CD4-positive, alpha-beta T cell treated with Interleukin-4 for 4 hours (primary cell): ENCODE measurements at places on chromosomes 2 and 18.

- DNase-seq, result peak; percentile 72
Observed at GRCh38 chr18:77102259-77103040, 30.1 kb downstream of the MBP start.

- DNase-seq, result no peak
Observed at GRCh38 chr2:200618054-200618419, 32.2 kb downstream of the AOX1 start.

DNA sequence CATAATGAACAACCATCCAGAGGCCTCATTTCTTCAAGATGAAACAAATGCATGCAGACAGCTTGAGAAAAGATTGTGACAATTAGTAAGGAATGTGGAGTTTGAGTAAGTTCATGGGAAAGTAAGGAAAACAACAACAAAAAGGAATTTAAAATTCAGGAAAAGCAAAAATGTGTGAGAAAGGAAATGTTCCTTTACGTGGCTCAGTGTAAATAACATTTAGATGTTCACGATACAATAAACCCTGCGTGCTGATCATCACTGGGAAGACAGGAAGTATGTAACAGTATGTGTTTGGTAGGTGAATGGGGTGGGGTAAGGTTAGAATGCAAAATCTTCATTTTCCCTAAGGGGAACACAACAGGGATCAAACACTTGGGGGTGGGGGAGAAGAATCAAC lies 72.7 kb downstream of the TRIP12 start:
- no peak for DNase-seq

DNA sequence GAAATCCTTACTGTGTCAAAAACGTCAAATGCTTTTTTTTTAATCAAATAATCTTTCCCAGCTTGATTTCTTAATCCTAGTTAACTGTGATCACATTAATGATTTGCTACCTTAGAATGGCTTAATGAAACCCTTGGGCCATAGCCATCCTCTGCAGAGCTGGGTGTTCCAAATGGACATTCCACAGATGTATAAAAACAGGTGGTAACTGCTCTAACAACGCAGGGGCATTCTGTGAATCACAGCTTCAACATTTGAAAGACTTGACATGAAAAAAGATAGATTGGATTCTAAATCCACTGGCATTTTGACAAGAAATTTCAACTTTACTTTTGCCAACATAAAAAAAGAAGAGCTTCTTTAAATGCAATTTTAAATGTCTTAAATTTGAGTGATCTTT lies 69.8 kb upstream of the RASGRP3 start:
- DNase-seq, result no peak

- DNase-seq, result no peak
Observed at GRCh38 chr2:238496756-238497609, 70.3 kb downstream of the ASB1 start.

GRCh38 chr2:9286554-9287399 lies 80.2 kb downstream of the ASAP2 start:
- no peak for DNase-seq

DNA sequence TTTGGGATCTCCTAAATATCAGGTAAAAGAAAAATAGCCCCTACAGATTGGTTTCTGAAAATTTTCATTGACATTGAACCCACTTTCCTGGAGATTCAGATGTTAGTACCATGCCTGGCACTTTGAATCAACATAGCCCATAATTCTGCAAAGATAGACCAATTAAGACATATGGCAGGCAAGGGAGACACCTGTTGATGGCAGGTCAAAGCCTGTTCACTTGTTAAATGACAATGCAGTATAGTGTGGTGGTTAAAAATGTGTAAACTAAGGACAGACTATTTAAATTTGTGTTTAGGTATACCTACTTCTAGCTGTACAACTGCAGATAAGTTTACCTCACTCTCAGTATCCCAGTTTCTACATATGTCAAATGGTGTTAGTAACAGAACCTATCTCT lies 178.1 kb upstream of the MMADHC start:
- DNase-seq, result no peak

DNA sequence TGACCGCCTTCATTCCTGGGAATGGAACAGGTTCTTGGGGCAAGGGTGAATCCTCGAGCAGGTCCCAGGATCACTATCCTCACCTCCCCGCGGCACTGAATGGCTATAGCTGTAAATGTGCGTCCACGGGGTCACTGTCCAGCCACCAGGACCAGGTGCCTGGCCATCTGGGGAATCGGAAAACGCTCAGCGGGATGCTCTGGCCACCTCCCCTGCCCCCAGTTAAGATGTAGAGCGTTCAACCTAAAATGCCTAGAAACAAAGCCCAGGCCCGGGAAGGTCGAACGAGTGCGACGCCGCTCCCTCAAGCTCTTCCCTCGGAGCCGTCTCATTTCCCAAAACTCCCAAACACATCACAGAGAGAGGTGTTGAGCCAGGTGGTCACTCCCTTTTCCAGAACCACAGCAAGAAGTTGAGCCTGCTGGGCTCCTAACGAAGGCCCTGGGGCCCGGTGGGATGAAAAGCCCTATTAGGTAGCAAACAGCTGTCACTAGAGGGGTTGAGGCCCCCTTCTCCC lies 795 bp upstream of the CAPN10 start:
- no peak for DNase-seq

DNA sequence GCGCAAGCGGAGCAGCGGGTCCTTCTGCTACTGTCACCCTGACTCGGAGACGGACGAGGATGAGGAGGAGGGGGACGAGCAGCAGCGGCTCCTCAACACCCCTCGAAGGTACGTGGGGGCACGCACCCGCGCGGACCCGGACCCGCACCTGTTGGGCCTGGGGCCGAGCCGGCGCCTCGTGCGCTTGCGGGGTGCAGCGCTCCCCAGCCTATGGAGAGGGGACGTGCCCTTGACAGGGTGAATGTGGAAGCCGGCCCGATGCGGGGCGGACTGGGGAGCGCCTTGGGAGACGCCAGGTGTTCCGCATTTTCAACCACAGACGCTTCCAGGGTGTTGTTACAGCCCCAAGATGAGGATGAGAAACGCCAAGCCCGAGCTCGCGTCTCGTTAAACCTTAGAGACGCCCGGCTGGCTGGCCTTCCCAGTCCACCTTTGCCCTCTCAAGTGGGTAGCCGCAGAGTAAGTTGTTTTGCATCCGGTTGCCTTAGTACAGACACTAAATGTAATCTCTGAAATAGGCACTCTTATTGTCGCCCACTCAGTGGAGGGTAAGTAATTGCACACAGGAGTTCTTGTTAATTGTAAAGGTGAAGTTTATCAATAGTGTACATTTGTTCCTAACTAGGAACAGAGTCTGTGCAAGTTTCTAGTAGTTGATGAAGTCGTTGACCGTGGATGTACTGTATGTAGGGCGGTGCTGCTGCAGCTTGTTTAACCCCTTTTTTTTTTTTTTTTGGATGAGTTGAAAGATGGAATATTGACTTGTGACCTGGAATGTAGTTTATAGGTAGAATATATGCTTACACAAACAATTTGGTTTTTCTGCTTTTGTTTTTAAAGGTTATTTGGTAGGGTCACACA lies 815 bp downstream of the GMCL1 start:
- DNase-seq, result peak; percentile 30
